ENCODE measurements at places on chromosomes 13 and 19.

GRCh38 chr13:38687246-38688229 is 661 bp downstream of the FREM2 start:
- DNase-seq: no peak

- DNase-seq: no peak
Observed at GRCh38 chr13:43663474-43664090, 123.2 kb downstream of the ENOX1 start.

DNA sequence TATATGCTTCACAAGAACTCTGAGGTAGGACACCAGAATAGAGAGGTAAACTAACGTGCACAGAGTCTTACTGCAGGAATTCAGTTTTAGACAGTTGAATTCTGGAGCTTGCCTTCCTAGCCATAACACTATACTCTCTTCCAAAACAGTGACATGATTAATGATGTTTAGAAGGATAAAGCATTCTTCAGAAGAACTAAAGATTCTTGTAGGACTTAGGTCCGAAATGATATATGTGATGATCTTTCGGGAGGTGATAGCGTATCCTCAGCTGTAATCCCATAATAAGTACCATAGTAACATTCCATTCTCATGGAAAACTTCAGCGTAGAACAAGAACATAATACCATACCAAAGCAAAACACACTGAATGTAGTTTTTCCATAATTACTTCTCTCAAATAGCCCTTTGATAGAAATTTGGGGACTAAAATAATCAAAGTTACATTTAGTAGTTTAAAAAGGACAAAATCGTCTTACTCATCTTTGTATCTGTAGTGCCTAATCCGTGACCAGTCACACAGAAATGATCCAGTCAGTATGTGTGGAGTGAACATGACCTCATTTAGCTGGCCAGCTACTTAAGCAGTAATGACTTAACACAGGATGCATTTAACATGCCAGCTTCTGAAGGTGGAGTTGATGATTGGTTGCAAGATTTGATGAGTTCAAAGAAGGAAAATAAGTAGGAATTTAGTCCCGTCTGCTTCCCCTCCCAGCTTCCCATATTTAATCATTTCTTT is 38.4 kb downstream of the PIBF1 start:
- no peak for DNase-seq

DNA sequence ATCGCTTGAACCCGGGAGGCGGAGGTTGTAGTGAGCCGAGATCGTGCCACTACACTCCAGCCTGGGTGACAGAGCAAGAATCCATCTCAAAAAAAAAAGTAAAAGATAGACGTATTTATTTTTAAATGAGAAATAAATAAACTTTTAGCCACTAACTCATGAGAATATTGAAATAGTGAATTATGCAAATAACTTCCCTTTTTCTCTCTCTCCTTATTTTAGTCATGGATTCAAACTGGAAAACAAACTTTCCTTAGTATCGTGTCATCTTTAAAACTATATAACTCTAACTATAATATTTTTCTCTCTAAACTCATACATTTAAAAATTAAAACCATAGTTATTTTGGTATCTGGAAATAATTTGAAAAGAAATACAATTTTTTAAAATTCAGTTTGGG is 96.1 kb downstream of the FRY start:
- no peak for DNase-seq

DNA sequence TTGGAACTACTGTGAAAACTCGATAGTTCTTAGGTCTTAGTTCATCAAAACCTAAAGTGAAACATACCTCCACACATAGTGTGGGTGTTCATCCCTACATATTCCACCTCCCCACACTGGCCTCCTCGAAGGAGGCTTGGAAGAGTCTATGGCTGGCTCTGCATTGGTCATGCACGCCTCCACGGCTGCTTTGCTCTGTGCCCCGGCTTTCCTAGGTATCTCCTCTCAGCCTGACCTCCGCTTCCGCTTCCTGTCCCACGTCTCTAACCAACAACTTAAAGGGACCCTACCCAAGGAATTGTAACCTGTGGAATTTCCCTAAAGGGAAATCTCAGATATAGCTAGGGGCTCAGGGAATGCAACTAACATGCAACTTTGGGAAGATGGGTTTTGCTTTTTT is 79.7 kb upstream of the MBNL2 start:
- no peak for DNase-seq

GRCh38 chr13:106911020-106911419 is 343.1 kb upstream of the ARGLU1 start:
- no peak for DNase-seq

- no peak for DNase-seq
Observed at GRCh38 chr13:99380921-99381645, 73.9 kb upstream of the GPR183 start.

DNA sequence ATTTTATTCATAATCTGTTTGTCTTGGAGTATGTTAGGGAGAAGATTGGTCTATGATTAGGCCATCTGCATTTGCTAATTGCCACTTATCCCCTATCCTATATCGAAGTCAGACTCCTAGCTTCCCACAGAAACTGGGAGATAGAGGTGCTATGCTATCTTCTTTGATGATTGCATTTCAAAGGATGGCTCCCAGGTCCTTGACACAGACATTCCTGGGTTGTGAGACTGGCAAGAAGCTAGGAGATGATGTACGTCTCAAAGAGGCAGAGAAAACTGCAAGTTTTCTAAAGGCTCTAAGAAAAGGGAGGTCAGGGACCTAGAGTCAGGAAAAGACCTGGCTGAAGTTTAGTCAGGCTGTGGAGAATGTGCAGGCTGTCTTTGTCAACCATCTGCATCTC is 1251.9 kb downstream of the PCDH17 start:
- DNase-seq: no peak

DNA sequence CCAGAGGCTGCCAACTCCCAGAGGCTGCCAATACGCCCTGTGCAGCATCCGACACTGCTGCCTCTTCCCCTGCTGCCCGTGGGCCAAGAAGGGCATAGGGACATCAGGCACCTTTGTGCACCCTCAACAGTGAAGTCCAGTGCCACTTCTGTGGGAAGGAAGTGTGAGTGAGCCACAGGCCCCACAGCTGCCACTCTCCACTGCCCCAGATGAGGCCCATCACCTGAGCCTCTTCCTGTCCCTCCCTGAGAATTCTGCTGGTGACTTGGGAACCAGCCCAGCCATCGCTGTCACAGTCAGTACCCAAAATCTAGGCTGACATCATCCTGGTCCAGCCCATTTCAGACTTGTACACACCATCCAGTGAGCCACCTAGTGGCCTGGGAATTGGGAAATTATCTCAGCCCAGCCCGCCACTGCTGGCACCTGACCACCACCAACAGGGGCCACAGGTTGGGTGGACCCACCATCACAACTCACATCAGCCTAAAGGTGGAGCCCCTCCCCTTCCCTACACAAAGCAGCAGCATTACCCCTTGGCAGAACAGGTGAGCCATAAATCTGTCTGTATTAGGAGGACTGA is 733.9 kb upstream of the KLHL1 start:
- no peak for DNase-seq

- no peak for DNase-seq
Observed at GRCh38 chr13:77859450-77859849, 59.2 kb downstream of the EDNRB start.

DNA sequence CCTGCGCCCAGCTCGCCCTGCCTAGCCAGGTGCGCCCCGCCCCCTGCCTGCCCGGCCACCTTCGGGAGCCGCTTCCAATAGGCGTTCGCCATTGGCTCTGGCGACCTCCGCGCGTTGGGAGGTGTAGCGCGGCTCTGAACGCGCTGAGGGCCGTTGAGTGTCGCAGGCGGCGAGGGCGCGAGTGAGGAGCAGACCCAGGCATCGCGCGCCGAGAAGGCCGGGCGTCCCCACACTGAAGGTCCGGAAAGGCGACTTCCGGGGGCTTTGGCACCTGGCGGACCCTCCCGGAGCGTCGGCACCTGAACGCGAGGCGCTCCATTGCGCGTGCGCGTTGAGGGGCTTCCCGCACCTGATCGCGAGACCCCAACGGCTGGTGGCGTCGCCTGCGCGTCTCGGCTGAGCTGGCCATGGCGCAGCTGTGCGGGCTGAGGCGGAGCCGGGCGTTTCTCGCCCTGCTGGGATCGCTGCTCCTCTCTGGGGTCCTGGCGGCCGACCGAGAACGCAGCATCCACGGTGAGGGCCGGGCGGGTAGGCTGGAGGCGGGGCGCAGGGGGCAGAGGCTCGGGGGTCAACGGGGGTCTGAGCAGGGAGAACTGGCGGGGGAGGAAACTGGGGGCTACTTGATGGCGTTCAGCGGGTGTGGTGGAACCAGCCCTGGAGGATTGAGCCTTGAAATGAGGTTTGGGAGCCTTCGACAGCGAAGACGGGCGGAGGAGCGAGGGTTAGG is at the start of gene SPINT2:
Gene SPINT2, plus strand, starts transcription at position 88 of the 727 bp plus-strand sequence. Its CDS starts 320 bp downstream, at position 408.
- peak; percentile 2 for DNase-seq

DNA sequence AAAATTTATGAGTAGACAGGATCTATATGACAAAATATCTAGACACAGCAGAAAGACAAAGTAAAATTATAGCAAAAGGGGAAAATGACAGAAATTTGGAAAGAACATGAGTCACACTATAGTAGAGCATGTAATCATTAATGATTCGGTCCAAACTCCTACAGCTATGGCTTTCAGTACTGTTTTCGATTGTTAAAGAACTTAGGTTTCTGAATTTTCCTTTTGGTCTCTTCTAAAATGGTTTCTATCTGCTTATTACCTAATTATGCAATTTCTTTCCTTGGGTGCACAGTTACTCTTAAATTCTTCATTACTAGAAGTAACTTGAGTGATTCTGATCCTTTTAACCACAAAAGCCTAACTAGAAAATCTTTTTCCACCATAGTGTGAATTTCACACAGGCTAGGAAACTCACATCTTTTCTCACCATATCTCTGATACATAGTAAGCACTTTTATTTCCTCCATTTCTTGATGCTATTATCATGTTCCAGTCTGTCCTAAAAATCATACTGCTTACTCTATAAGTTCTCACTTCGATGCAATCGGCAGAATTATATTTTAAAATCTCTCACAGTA is 1101.4 kb downstream of the PCDH9 start:
- DNase-seq: no peak

DNA sequence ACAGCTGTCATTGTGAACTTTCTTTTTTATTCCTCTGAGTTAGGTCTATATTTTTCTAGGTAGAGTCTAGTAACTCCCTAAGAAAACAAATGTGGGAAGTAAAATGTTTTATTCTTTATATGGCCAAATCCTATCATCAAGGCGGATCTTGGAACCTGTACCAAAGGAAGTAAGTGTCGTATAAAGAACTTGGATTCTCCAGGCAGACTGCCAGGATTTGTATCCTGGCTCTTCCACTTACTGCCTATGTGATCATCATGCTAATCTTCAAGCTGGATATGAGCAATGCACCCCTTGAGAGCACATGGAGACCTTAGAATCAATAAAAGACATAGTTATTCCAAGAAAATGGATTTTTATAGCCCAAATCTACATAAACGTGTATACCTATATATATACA is 286.5 kb downstream of the PCDH17 start:
- no peak for DNase-seq

- DNase-seq: no peak
Observed at GRCh38 chr13:23671897-23672296, 101.7 kb downstream of the TNFRSF19 start.

- no peak for DNase-seq
Observed at GRCh38 chr13:96431044-96431581, 341.2 kb downstream of the HS6ST3 start.

GRCh38 chr19:3248728-3249326 is 24.4 kb downstream of the CELF5 start:
- DNase-seq: no peak

GRCh38 chr13:95337597-95337996 is 36.3 kb upstream of the ABCC4 start:
- no peak for DNase-seq

- no peak for DNase-seq
Observed at GRCh38 chr13:40402931-40403431, 263.5 kb downstream of the FOXO1 start.

GRCh38 chr19:18263324-18264136 is 10.7 kb downstream of the IQCN start:
- DNase-seq: no peak

GRCh38 chr13:40920826-40921225 is 98.3 kb downstream of the ELF1 start:
- no peak for DNase-seq

- DNase-seq: no peak
Observed at GRCh38 chr19:6412447-6413091, 12.0 kb downstream of the KHSRP start.

DNA sequence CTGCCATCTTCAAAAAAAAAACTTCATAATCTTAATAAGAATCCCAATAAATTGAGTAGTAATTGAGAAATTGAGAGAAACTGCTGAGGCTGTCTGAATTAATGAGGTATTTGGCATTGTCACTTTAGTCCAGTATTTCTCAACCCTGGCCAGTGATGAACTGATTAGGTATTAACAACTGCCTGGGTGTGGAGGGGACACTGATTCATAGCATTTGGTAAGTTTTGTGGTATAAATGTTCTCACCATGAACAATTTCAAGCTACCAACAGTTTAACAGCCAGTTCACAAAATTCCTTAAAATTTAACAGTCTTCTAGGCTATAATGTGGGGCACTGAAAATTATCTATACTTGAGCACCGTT is 18.3 kb downstream of the GPC6 start:
- DNase-seq: no peak

- DNase-seq: no peak
Observed at GRCh38 chr13:49997955-49998354, 1.1 kb downstream of the TRIM13 start.

- DNase-seq: no peak
Observed at GRCh38 chr13:25300861-25301346, 521 bp upstream of the NUP58 start.

DNA sequence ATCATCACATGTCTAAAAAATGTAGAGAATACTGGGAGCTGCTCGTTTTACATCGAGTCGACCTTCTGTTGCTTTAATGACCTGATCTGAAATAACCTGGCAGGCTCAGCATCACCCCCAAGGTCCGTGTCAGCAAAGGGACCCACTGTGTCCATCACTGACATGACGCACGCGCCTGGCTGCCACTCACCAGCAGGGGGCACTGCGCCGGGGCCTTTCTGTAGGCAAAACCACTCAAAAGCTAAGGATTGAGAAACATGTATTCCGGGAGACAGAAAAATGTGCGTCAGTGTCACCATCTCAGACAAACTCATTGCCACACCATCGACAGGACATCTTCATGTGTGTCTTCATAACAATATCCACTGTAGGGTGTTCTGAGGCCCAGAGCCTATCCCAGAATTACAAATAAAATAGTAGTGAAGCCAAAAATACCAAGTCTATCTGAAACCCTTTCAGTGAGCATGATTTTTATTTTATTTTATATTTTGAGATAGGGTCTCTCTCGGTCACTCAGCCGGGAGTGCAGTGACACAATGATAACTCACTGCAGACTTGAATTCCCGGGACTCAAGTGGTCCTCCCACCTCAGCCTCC is 130.3 kb upstream of the LSM14A start:
- peak; percentile 60 for DNase-seq

DNA sequence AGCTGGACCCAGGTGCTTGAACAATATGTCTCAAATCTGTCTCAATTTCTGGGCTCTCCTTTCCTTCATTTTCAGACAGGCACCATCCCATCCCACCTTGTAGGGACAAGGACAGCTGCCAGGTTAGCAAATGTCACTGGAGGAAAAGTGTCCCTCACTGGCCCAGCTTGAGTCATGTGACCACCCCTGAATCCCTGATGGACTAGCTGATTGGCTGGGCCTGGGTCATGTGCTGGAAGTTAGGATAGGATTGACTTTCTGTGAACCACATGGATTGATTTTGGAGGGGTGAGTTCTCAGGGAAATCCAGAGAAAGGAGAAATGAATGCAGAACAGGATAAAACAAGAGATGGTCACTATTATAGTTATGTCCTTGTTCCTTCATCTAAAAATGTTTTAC is 28.2 kb upstream of the FXYD3 start:
- DNase-seq: no peak

GRCh38 chr19:55909801-55910200 is 22.3 kb downstream of the NLRP13 start:
- no peak for DNase-seq

Data from activated CD4-positive, CD25-positive, alpha-beta regulatory T cell treated with anti-CD3 and anti-CD28 coated beads, Interleukin-2, amount 50 U/mL, for 16 hours (primary cell).